ENCODE measurements at places on chromosomes 1 and 21. TPM values are rescaled to one million over a fixed set of nuclear protein-coding genes. Genes with fewer than 3 reads are reported as not detected.

- DNase-seq, result no peak
Measured at GRCh38 chr1:228646717-228647522, 88.4 kb upstream of the RHOU start.

DNA sequence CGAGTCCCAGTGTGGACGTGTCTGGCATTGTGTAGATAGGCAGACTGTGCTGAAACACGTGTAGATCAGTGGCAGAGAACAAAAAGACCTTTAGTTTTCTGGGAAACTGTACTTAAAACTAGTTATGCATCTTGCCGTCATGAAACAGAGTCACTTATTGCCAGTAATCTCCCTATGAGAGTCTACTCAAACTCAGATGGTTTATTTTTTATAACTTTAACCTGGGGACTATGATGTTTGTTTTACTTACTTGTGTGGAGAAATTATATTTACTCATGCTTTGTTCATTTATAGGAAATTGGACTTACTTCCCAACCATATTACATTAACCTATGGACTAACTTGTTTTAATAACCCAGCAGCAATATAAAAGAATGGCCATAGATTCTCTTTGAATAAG is 54.1 kb upstream of the ABCG1 start:
- no peak for DNase-seq

- no peak for DNase-seq
Measured at GRCh38 chr1:163528710-163529348, 207.1 kb downstream of the NUF2 start.

DNA sequence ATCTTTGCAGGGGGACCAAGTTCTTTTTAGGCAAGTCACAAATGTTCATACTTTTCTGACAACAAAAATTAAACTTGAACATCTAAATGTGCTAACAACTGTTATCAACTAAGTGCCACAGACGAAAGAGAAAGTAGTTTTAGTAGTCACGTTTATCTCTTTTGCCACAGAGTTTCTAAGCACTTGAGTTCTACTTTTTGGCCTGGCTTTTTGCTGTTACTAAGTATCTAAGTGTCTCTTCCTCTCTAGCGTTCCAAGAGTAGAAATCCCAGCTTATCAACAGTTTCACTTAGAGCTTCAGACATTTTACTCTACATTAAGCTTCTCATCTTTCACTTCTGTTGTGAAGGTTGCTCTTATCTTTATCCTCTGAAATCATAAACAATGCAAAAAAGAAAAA is 34.2 kb downstream of the GATAD2B start:
- DNase-seq, result no peak

GRCh38 chr21:45051580-45052434 is 22.6 kb upstream of the ADARB1 start:
- no peak for DNase-seq

- DNase-seq, result no peak
Measured at GRCh38 chr1:31781138-31781755, 17.1 kb upstream of the ADGRB2 start.

MX2 gene
- total RNA-seq, result 58.5 TPM

GRCh38 chr1:169387399-169387798 is 19.4 kb downstream of the BLZF1 start:
- no peak for DNase-seq

GRCh38 chr21:14056771-14057191 is 154.0 kb downstream of the LIPI start:
- no peak for DNase-seq

DNA sequence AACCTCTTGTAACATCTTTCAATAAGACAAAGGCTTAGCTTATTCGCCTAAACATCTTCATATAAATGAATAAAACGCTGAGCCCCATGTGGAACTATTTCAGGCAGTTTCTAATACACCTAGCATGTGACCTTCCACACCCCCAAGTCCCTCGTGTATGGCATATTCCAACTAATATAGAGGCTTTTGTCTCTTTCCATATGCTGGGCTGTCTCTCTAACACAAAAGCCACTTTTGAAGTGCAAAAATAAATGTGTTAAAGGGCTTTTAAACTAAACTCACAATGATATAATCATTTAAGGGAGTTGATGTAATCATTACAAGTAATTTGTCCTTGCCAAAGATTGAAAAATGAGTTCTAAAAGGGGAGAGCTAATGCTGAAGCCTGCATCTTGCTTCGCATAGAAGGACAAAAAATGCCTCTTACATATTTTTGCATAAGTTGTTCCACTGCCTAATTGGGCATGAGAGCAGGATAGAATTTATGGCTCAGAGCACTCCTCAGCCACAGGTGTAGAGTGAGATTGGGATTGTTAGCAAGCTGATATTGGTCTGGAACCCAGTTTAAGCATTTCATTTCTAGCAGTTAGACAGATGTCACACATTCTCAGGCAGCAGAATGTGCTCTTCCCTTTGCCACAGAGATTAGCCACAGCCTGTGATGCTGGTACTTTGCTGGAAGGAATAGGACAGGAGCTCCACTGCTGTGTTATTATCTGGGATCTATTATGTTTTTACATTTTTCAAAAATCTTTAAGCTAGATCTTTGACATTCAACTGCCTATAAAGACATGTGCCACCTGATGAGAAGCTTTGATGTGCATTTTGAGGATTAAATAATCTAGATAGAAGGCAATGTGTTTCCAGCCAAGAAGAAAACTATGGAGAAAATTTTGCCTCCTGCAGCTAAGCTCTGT is 1044.4 kb downstream of the ADGRL2 start:
- DNase-seq, result no peak

- DNase-seq, result no peak
Measured at GRCh38 chr21:45248893-45249381, 38.8 kb downstream of the POFUT2 start.

DNA sequence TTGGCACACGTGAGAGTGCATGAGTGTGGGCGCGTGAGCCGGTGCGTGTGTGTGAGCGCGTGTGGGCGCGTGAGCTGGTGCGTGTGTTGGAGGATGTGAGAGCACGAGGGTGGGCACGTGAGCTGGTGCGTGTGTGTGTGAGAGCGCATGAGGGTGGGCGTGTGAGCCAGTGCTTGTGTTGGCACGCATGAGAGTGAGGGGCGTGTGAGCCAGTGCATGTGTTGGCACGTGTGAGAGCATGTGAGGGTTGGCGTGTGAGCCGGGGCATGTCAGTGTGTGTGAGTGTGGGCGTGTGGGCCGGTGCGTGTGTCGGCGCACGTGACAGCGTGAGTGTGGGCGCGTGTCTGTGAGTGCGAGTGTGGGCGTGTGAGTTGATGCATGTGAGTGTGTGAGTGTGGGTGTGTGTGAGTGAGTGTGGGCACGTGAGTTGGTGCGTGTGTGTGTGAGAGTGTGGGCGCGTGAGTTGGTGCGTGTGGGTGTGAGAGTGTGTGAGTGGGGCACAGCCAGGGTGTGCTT is 45.7 kb upstream of the ARHGEF16 start:
- no peak for DNase-seq
